ENCODE measurements at places on chromosomes 2 and 18.

GRCh38 chr2:18924886-18925285 is 335.5 kb upstream of the NT5C1B start:
- no peak for DNase-seq

- DNase-seq, result peak; percentile 25
Measured at GRCh38 chr2:169393068-169393590, 30.8 kb upstream of the LRP2 start.

DNA sequence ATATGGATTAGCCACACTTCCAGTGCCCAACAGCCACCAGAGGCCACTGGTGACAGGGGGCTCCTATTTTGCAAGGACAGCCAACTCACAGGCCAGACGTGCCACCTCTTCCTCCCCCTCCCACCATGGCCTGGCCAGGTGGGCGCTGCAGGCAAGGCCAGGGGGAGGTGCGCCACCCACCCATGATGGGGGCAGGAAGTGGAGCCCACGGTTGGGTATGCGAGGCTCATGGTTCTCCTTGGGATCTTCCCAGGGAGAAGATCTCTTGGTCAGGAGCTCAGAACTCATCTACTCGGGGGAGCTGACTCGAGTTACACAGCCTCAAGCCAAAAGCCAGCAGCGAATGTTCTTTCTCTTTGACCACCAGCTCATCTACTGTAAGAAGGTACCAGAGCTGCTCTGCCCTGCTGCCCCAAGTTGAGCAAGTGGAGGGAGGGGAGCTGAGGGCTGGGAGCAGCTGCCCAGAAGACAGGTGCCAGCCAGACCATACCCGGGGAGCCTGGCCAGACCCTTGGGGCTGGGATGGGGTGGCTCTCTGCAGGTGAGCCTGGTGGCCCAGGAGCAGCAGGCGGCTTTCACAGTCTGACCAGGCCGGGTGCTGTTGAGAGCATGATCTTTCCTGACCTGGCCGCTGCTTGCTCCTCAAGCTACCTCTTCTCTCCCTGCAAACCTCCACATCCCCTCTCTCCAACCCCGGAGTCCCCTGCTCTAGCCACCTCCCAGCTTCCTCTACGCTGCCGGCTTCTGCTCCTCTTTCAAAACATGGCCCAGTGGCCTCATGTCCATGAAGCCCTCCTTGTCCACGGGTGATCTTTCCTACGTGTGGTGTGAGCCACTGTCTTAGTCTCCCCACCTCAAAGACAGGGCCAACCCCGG is 49.8 kb downstream of the FAM168B start:
- DNase-seq, result no peak

GRCh38 chr2:205401511-205401910 is 280.8 kb upstream of the NRP2 start:
- DNase-seq, result no peak

DNA sequence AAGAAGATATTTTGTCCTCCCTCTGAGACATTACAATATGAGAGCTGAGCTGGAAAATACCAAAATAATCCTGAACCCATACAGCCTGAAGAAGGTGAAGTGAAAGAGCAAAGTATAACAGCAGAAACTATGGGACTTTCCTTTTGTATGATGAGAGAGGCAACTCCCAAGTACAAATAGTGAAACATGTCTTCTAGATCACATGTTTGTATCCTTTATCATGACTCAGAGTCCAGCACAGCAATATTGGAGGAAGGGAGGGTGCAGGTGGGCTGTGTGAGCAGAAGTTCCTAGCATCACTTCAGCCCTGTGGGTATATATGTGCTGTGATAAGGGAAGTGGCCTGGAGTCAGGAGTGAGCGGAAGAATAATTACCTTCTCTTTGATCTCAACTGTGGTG is 265.6 kb upstream of the NRXN1 start:
- no peak for DNase-seq

DNA sequence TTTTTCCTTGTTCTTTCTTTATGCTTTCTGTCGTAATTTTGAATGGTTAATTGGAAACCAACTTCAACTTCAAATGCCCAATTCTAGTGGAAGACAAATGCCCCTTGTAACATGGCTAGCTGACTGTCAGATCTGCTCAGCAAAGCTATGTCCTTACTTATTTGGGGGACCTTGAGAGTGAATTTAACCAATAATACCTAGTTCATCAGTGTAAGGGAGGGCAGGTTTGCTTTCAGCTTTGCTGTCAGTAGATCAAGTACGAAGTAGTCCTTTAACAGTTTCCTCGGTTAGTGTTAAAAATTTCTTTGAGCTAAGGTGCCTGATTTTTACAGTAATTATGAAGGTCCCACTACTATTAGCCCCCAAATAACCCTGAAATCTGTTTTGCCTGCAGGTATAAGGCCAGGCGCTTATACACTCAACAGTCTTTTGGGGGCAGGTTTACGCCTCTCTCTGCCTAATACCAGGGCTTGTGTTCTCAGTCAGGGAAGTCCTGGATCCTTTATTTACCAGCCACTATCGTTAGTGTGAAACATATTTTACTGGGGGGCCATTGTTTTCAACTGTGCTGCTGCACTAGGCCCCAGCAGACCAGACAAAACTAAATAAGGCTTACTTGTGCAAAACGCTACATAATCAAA is 165.1 kb upstream of the KCNJ3 start:
- DNase-seq, result no peak

DNA sequence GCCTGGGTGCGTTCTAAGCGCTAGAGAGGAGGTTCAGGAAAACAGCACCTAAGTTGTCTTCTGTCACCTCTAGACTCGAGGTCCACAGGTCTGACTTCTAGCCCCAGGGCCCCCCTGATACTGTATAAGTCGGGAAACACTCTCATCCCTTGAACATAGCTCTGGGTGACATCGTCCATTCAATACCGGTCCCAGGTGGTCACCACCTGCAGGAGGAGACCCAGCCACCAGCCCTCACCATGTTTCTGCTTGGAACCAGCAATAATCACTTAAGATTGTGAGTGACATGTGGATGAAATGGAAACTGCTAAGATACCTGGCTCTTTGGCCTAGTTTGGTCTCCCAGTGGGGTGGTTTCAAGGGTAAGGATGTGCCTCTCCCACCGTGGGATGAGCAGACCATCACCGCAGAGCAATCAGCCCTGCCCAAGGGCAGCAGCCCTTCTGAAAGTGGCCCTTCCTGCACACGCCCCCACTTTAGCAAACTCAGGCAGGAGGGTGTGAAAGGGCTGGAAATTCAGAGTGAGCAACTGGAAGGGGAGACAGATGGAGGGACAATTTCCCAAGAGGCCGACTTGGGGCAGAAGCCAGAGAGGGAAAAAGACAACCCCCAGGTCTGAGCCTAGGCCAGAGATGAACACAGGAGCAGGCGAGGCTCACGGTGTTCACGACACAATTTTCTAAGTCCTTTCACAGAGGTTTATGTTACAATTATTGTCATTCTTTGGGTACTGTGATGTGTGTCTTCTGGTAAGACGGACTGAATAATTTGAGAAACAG is 95.2 kb downstream of the ZNF516 start:
- no peak for DNase-seq

DNA sequence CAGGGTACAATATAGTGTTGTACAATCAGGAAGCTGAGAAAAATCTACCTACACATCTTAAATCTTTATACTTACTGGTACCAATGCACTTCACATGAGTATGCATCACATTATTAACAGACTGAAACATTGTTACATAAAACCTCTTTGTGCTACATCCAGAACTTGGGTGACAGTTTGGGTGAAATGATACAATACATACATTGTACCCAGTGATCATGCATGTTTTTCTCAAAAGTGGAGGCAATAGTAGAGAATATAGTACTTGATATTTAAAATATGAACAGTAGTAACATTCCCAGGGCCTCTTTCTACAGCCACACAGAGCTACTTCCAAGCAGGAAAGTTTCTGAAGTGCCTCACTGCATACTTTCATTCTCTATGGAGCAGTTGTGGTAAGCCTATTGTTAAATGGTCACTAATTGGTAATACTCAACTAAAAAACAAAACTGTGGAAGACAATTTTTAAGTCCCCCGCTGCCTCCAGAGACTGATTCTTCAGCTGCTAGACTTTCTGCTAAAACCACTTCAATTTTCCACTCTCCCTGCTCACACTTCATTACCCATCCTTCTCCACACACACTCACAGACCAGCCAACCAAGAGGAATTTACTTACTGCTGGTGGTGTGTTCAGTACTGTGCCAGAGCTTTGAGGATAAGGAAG is 22.9 kb upstream of the GRB14 start:
- no peak for DNase-seq

- DNase-seq, result no peak
Measured at GRCh38 chr2:143152637-143153036, 23.4 kb downstream of the ARHGAP15 start.

DNA sequence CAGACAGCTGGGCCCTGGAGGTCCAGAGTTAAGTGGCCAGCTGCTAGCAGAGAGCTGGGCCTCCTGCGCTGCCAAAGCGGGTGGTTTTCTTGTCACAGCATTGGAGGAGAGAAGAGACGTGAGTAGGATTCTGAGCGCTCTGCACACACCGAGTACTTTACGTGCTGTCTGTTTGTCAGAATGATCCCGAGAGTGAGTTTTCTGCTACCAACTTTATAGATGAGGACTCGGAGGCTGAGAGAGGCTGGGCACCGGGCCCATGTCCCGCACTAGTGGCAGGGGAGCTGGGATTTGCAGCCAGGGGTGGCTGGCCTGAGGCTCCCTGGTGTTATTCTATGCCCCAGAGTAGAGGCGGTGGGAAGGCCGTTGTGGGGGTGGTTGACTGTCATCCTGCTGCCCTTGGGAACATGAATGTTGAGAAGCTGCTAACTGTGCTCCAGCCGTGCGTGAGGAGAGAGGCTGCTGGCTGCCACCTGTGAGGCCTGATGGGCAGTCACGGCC is 36.3 kb upstream of the MBP start:
- no peak for DNase-seq

GRCh38 chr2:109392816-109393661 is 220.7 kb downstream of the SEPTIN10 start:
- DNase-seq, result no peak

DNA sequence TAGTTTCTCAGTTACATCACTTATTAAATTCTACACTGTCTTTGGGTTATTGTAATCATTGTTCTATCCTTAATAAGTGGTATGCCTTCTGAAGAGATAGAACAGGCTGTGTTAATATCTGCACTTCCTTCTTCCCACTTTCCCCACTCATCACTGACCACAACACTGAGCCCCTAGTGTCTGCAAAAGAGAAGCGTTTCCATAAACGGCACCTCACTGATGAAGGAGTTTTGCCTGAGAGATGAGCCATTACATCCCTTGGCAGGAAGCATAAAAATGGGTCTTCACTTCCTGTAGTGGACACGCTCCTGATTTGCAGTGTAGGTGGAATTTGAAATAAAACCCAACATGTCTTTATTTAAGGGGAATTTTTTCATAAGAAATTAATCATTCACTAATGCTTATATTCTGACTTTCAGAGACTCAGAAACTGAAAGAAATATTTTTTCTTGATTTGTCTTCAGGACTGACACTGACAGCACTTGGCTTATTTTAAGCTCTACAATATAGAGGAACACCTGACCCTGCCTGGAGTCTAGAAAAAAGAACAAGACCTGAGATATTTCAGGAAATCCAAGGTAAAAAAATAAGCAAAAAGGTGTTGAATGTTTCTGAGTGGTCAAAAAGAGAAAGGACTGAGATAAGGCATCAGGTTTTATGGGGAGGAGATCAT is 275.3 kb downstream of the RAD51AP2 start:
- DNase-seq, result no peak

GRCh38 chr2:138298900-138299299 is 202.7 kb upstream of the SPOPL start:
- peak; percentile 15 for DNase-seq

All from GM13976 (cell line).